ENCODE measurements at places on chromosomes 6 and 20. TPM values are rescaled to one million over a fixed set of nuclear protein-coding genes. Genes with fewer than 3 reads are reported as not detected.

The MATN4 gene
- total RNA-seq, result 0.05 TPM

The TP53TG5 gene
- not detected for total RNA-seq

The SMOC2 gene
- 0.33 TPM for total RNA-seq

The VSX1 gene
- not detected for total RNA-seq

The WFDC2 gene
- 4.9 TPM for total RNA-seq

The APCDD1L gene
- 1.5 TPM for total RNA-seq

The CCM2L gene
- not detected for total RNA-seq

The FHL5 gene
- total RNA-seq, result not detected

The ZC3H12D gene
- not detected for total RNA-seq

The CFB gene
- total RNA-seq, result 3.9 TPM
